Colonic mucosa (tissue), 4 donors: ENCODE measurements at places on chromosomes 3 and 15. TPM values are rescaled to one million over a fixed set of nuclear protein-coding genes. Genes with fewer than 3 reads are reported as not detected.

ANKRD63 gene
- not detected for total RNA-seq

- peak; percentile 73 for DNase-seq
Observed at GRCh38 chr3:197547306-197548011, 8.3 kb downstream of the BDH1 start.

DNA sequence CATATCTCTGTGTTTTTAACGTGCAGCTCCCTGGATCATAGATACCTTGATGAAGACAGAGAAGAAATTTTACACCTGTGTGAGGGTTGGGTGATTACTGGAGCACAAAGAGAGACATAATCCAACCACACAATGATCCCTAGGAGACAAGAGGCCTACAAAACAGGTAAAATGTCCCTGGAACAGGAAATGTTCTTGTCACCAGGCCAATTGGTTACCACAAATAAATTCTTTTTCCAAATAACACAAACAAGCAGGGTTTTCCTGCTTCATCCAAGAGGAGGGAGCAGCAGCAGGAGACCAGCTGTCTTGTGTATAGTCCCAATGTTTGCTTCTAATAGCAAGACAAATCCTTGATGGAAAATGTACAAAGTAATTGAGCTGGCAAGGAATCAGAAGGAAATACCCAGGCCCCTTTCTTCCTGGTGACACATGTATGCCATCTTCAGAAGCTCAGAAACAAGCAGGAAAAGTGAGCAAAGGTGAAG is 1.4 kb downstream of the MGLL start:
- no peak for DNase-seq

- DNase-seq = no peak
Observed at GRCh38 chr15:38425269-38425668, 28.7 kb upstream of the FAM98B start.
